ENCODE measurements at places on chromosomes 3 and 15. TPM values are rescaled to one million over a fixed set of nuclear protein-coding genes. Genes with fewer than 3 reads are reported as not detected.

GRCh38 chr3:185726254-185726967, 98.4 kb downstream of the IGF2BP2 start:
- DNase-seq, result no peak

DNA sequence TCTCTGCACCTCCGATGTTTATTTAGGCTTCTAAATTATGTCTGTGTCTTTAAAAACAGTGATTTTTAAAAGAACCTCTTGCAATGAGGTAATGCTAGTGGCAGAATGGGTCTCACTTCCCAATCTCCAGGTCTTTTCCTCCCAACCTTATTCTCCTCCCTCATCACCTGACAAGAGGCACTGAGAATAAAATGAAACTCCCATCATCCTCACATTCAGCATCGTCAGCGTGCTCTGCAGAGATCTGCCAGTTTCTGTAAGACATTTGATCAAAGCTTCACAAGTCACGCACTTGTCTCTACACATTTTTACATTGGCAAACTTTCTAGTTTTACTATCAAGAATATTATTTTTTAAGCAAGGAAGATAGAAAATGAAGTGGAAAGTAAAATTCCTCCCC, 420.5 kb downstream of the GABRB3 start:
- DNase-seq, result no peak

GRCh38 chr15:80584561-80584964, 110.5 kb upstream of the ABHD17C start:
- DNase-seq, result no peak

GRCh38 chr3:120506828-120507774, 56.3 kb upstream of the FSTL1 start:
- peak; percentile 50 for DNase-seq

- no peak for DNase-seq
Measured at GRCh38 chr15:43316016-43316970, 14.1 kb downstream of the LCMT2 start.

GRCh38 chr15:26442680-26443079, 330.2 kb downstream of the GABRB3 start:
- DNase-seq, result no peak

GRCh38 chr15:83515164-83515563, 68.0 kb downstream of the SH3GL3 start:
- DNase-seq, result no peak

- no peak for DNase-seq
Measured at GRCh38 chr15:99818872-99819271, 85.6 kb upstream of the LYSMD4 start.

DNA sequence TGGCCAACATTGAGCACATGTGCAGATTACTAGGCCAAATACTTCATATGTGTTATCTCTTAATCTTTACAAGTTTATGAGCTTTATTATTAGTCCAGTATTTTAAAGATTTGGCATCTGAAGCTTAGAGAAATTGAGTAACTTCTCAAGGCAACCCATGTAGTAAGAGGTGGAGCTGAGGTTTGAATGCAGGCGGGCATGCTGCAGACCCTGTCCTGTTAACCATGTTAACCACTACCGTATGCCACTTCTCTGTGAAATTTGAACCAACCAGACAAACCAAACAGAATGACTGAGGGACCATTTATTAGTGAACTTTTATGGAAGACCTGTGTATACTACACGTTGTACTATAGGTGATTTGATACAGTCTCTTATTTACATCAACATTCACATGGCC, 49.7 kb downstream of the MEF2A start:
- no peak for DNase-seq

- no peak for DNase-seq
Measured at GRCh38 chr3:24377218-24377993, 117.2 kb downstream of the THRB start.

DNA sequence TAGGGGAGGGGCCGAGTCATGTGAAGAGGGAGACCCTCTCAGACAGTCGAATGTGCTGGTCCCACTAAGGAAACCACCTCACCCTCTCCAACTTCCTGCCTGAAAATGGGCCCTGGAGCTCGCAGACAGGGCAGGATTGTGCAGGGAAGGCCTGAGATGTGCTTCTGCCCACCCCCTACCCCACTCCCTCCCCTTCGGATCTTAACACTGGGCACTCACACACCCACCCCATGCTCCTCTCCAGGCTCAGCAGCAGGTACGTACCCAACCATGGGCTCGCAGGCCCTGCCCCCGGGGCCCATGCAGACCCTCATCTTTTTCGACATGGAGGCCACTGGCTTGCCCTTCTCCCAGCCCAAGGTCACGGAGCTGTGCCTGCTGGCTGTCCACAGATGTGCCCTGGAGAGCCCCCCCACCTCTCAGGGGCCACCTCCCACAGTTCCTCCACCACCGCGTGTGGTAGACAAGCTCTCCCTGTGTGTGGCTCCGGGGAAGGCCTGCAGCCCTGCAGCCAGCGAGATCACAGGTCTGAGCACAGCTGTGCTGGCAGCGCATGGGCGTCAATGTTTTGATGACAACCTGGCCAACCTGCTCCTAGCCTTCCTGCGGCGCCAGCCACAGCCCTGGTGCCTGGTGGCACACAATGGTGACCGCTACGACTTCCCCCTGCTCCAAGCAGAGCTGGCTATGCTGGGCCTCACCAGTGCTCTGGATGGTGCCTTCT, 20.0 kb downstream of the ATRIP start:
- DNase-seq, result no peak

GRCh38 chr3:134737516-134737915, 57.5 kb upstream of the EPHB1 start:
- no peak for DNase-seq

Gene MUSTN1
- polyA plus RNA-seq, result 0.38 TPM

Gene TGM5
- polyA plus RNA-seq, result not detected

Gene NAALADL2
- 19.9 TPM for polyA plus RNA-seq
